ENCODE measurements at places on chromosomes 4 and X. TPM values are rescaled to one million over a fixed set of nuclear protein-coding genes. Genes with fewer than 3 reads are reported as not detected.

DNA sequence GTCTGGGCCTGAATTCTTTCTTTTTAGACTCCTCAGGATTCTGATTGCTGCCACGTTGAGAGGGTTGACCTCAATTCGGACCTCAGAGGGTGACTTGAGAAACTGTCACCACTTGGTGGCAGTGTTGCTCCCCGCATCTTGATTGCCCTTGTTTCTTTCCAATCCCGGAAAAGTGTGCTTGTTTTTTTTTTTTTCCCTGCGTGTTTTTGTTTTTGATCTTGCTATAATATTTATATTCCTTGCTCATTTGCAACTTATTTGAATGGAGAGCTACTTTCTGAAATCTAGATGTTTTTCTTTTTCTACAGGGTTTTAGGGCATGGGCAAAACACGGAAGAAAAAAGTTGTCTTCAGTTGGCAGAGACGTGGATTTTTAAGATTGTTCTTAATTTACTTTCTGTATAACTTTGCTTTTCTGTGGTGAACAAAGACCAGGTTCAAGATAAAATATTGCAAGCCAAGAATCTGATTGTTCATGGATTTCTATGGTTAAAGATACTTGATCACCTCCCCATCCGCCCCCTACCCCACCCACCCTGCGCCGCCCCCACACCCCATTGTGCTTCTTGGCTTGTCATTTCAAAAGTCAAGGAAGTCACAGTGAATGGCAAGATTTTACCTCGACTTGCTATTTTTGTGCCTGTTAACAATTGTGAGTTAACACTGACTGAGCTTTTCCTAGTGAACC is 102.0 kb downstream of the PTTG2 start:
- peak; percentile 88 for DNase-seq

- peak; percentile 56 for DNase-seq
These were observed 145.8 kb upstream of the ATP6AP2 start for GRCh38 chrX:40434947-40435346.

DNA sequence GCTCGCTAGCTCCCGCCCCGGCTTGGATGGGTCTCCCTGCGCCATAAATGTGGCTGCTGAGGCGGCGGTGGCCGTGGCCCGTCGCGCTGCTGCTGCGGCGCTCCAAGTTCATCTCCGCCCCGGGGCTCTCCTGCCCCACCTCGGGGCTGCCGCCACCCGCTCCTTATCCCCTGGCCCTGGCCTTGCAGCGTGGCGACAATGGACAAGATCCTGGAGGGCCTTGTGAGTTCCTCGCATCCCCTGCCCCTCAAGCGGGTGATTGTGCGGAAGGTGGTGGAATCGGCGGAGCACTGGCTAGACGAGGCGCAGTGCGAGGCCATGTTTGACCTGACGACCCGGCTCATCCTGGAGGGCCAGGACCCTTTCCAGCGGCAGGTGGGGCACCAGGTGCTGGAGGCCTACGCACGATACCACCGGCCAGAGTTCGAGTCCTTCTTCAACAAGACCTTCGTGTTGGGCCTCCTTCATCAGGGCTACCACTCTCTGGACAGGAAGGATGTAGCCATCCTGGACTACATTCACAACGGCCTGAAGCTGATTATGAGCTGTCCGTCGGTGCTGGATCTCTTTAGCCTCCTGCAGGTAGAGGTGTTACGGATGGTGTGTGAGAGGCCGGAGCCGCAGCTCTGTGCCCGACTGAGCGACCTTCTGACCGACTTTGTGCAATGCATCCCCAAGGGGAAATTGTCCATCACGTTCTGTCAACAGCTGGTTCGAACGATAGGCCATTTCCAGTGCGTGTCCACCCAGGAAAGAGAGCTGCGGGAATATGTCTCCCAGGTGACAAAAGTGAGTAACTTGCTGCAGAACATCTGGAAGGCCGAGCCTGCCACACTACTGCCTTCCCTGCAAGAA is 763 bp downstream of the USP38 start:
- peak; percentile 62 for DNase-seq

GRCh38 chrX:115547448-115547847 is 13.5 kb upstream of the PLS3 start:
- DNase-seq = no peak

DNA sequence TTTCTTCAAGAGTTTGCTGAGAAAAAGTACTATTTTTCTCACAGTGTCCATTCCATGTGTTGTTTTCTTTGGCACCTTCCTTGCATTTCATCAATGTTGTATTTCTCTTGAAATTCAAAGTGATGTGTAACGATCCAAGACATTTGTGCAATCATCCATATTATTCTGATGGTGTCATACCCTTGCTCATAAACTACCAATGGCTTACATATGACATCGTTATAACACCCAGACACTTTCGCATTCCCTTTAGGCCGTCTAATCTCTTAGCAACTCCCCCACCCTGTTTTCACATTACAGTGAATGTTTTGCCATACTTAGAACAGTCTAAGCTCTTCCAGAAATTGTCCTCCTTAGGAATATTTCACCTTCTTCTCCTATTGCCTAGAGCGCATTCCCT is 1779.0 kb downstream of the PCDH7 start:
- DNase-seq = no peak

USP17L12 gene
- total RNA-seq = not detected

- DNase-seq = no peak
These were observed 1.7 kb upstream of the USP27X start for GRCh38 chrX:49877397-49878101.

TEX11 gene
- total RNA-seq = not detected

GRCh38 chr4:184955636-184956035 is 62.7 kb upstream of the HELT start:
- no peak for DNase-seq

DNA sequence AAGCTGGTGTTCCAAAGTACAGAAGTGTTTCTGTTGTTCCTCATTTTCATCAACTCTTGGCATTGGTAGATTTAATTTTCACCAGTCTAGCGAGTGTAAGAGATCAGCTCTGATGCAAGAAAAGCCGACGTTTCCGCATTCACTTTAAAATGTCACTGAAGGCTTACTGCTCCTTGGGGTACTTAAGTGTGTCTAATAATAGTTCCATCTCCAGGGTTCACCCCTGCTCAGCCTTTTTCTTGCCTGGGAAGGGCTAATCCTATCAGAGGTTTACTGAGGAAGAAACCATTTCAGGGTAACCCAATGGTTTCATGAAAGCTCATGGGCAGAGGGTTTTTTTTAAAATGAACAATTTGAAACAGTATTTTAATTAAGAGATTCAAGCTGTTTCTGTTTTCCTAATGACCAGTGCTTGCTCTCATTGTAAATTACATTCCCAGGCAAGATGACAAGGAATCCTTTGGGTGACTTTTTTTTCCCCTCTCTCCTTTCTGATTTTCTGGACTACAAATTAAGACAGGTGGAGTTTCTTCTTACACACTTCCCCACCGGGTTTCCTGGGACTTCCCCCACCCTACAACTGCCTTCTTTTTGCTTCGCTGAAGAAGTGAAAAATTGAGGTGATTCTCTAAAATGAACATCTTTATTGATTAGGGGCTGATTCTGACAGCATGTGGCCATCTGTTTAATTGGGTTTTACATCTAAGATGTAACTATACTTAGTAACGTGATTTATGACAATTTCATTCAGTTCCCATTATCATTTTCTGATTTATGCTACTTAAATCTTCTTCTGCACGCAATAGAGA is 78.7 kb upstream of the CBLL2 start:
- DNase-seq = no peak

GRCh38 chr4:1715002-1715758 is 3.1 kb upstream of the SLBP start:
- DNase-seq = no peak

DNA sequence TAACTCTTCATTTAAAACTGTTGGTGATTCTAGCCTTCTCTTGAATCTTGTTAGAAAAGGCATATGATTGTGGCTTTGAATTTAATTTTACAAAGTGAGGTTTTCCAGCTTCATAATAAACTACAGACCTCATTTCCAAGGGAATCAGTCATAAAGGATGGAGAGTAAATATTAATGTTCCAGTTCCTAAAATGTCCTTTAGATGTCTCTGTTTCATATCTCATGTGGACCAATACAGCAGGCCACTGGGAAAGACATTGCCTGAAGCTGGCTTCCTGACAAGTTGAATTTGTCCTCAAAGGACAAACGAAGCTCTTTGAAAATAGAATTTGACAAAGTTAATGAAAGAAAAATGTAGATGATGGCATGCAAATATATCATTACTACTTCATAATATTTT is 125.4 kb downstream of the ZNF330 start:
- peak; percentile 49 for DNase-seq

MSMO1 gene
- 73.7 TPM for total RNA-seq

- DNase-seq = no peak
These were observed 51.5 kb downstream of the PSAPL1 start for GRCh38 chr4:7383266-7383665.

GRCh38 chr4:149986917-149987316 is 91.3 kb upstream of the DCLK2 start:
- no peak for DNase-seq

MCF2 gene
- total RNA-seq = 28.5 TPM

- DNase-seq = no peak
These were observed 98.3 kb upstream of the EOLA2 start for GRCh38 chrX:150036641-150037040.

- no peak for DNase-seq
These were observed 22.9 kb upstream of the CPE start for GRCh38 chr4:165355900-165356300.

- DNase-seq = no peak
These were observed 111.5 kb upstream of the UGT8 start for GRCh38 chr4:114487101-114487500.

GRIA2 gene
- 1.6 TPM for total RNA-seq

PPP4R3C gene
- not detected for total RNA-seq

ADGRG2 gene
- total RNA-seq = 0.87 TPM
